Heart right ventricle (tissue), 16 donors: ENCODE measurements at places on chromosomes 3 and 15. TPM values are rescaled to one million over a fixed set of nuclear protein-coding genes. Genes with fewer than 3 reads are reported as not detected.

DNA sequence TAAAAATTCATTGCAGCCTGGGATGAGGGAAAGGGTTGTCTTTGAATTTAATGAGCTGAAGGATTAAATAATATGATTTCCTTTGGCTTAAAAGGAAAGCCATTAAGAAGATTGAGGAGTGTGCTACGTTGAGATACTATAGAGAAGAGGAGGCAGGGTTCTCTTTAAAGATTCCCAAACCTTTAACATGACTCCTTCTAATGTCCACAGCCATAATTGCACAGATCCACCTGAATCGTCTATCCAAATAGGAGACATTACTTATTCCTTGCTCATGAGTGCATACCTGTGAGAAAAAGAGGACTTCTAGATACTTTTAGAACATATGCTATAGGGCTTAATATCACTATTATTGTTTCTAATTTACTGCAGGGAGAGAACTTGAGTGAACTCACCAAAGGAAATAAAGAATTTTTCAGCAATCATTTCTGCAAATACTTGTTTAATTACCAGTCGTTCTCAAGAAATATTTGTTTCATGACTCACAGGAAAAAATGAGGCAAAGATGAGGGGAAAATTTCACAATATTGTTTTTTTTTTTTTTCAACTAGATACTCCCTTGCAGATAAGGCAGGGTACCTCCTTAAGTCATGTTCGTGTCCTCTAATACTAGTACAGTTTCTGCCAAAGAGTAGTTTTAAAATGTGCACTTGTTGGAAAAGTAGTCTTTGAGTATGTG lies 8.9 kb upstream of the SUCNR1 start:
- DNase-seq = no peak
- H3K4me3 ChIP-seq = no peak overlapping the region
- no peaks in the 10 kb centered on the region for H3K27me3 ChIP-seq
- no peaks in the 10 kb centered on the region for H3K36me3 ChIP-seq
- H3K4me1 ChIP-seq = peaks cover 8% of the 10 kb centered on the region

TMEM212 gene
- not detected for total RNA-seq

GRCh38 chr15:52870015-52870414 lies 79.9 kb upstream of the ONECUT1 start:
- H3K4me1 ChIP-seq = no peaks in the 10 kb centered on the region
- no peaks in the 10 kb centered on the region for H3K36me3 ChIP-seq
- H3K27ac ChIP-seq = no peak overlapping the region
- DNase-seq = no peak
- H3K4me3 ChIP-seq = no peak overlapping the region
- peaks cover 6% of the 10 kb centered on the region for H3K27me3 ChIP-seq

DNA sequence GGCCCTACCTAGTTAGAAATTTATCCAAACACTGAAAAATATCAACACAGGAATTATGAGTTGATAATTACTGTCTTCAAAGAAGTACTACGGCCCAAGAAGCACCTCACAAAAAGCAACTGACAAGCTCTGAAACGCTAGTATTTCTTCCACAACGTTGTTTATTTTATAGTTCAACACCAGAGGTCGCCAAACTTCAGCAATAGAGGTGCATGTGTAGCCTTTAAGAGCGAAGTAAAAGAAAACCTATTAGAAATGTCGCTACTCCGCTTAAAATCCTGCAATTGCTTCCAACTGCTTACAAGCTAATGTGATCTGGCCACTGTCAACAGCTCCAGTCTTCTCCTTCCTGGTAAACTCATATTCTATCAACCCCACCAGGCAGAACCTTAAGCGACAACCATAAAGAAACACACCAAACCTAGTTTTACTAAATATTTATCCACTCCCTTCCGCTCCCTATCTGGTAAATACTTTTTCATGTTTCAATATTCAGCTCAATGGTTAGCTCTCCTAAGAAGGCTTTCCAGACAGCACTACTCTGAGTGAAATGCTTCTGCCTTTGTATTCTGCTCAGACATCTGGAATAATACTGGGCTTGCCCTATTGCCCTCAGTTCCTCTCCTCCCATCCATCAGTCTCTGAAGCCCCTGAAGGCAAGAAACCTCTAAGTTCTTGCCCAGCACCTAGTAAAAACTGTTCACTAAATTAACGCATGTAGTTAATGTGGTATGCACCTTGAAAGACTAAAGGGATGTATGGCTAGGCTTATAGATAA lies 110.2 kb downstream of the NR1I2 start:
- DNase-seq = no peak
- H3K4me3 ChIP-seq = no peak overlapping the region
- H3K27me3 ChIP-seq = no peaks in the 10 kb centered on the region
- no peak overlapping the region for H3K27ac ChIP-seq
